H54 (cell line): ENCODE measurements at places on chromosomes 4 and X.
A peak's percentile ranks its signal among the peaks of the same experiment; 100 is the strongest.

GRCh38 chr4:13762130-13762529, 134.6 kb upstream of the BOD1L1 start:
- no peak for DNase-seq

- DNase-seq, result no peak
Measured at GRCh38 chrX:128460835-128461234, 408.6 kb upstream of the ACTRT1 start.

DNA sequence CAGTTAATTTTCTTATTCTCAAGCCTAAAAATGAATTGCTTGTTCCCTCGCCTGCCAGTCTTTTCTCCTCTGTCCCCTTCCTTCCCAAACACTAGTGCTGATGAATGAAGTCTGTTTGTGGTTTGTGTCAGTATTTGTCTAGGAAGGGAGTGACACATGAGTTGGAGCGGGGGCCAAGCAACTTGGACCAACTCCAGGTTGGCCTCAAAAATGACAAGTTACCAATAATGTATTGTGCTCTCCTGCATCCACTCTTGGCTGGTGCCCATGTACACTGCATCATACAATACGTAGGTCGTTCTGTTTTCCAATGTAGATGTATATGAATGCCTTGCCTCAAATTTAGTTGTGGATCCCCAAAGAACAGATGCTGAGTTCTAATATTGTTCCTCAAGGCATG, 223.0 kb upstream of the GPC4 start:
- no peak for DNase-seq

DNA sequence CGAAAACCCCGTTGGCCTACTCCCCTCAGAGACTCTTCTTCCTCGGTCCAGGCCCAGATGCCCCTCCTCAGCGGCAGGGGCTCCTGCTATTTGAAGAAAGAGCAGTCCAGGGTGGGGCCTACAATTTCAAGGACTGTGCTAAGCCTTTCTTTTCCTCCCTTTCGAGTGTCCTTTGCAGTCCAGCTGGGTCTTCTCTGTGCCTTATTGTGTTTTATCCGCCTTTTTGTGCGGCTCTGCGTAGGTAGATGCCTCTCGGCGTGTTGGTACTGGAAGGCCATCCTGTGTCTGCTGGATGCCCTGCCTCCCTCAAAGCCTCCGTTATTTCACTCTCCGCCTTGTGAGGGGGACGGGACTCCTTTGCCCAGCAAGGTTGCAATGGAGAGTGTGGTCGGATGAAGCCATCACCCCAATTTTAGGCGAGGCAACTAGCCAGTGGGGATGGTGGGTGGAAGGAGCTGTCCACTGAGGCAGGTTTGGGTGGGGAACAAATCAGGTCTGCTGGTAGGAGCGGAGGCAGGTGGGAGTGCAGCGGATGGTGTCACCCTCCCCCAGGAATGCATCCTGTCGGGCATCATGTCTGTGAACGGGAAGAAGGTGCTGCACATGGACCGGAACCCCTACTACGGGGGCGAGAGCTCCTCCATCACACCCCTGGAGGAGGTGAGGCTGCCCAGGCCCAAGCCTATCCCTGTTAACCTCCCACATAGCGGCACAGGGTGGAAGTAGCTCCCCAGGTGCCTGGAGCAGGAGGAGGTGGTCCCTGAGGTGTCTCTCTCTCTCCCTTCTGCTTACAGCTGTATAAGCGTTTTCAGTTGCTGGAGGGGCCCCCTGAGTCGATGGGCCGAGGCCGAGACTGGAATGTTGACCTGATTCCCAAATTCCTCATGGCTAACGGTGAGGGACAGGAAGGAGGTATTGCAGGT, 1.3 kb downstream of the GDI1 start:
- no peak for DNase-seq

GRCh38 chr4:56727150-56727549, 46.1 kb upstream of the HOPX start:
- DNase-seq, result no peak

DNA sequence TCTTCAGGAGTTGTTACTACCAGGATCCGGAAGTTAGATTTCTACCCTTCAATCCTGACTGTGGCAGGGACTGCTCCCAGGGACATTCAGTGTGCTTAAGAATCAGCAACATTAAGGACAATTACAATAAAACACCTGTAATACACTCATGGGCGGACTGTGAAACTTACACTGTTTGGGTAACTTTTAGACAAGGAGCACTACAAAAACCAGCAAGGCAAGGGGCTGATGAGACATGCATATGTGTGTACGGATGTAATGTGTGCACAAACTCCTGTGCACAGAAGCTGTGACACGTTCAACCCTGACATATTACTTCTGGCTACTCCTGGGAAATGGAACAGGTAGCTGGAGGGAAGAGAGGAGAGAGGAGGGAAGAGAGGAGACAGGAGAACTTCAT, 75.8 kb downstream of the FAT1 start:
- DNase-seq, result no peak

DNA sequence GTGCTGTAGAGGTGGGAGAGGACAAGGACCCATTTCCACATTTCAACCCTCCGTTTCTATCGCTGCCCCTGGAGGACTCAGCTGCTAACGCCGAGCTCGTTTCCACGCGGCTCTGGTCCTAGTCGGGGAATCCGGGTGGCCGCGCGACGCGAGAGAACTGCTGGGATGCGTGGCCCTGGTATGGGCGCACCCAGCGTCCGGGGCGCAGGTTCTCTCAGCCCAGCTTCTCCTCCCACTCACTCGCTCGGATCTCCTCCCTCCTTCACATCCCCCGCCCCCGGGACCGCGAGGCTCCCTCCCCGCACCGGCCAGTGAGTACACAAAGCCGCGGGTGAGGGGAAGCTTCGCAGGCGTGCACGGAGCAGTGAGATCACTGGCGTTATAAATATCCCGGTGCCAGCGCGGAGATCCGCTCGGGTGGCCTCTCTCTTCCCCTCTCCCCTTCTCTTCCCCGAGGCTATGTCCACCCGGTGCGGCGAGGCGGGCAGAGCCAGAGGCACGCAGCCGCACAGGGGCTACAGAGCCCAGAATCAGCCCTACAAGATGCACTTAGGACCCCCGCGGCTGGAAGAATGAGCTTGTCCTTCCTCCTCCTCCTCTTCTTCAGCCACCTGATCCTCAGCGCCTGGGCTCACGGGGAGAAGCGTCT, at the start of gene FGF5:
Gene FGF5 (plus strand): TSS at position 412 of the 649 bp plus-strand sequence. CDS start 161 bp downstream, at position 573.
- DNase-seq, result peak; percentile 30

- no peak for DNase-seq
Measured at GRCh38 chr4:40888933-40889332, 139.2 kb downstream of the NSUN7 start.

DNA sequence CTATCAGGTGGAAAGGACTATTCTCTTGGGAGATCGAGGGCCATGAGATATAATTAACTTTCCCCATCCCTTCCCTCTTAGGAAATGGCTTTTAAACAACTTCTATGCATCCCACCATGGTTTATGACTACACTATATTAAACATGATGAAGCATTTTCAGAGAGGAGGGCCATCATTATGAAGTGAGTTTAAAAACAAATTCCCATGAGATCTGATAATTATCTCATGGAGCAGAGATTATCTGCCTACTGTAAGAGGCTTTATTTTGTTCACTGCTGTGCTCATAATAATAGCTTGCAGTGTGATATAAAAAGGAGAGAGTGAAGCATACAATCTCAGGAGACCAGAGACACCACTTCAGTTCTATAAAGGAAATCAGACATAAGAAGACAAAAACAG, 330.5 kb upstream of the ZFP42 start:
- DNase-seq, result no peak

GRCh38 chr4:140137671-140138070, 16.3 kb downstream of the MAML3 start:
- no peak for DNase-seq

- DNase-seq, result no peak
Measured at GRCh38 chrX:40414335-40414734, 166.4 kb upstream of the ATP6AP2 start.

- no peak for DNase-seq
Measured at GRCh38 chr4:48467442-48467841, 15.7 kb upstream of the SLC10A4 start.

DNA sequence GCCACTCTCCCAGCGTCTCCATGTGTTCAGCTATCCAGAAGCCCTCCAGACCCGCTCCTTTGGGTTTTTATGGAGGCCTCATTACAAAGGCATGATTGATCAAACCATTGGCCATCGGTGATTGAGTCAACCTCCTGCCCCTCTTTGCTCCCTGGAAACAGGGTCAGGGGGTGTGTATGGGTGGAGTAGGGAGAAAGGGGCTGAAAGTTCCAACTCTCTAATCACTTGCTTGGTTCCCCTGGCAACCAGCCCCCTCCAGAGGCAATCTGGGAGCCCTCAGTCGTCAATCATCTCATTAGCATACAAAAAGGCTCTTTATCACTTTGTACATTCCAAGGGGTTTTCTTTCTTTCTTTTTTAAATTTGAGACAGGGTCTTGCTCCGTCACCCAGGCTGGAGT, 2.3 kb downstream of the TRIM2 start:
- DNase-seq, result no peak

- DNase-seq, result no peak
Measured at GRCh38 chr4:7442574-7443162, 7.9 kb upstream of the PSAPL1 start.

- DNase-seq, result no peak
Measured at GRCh38 chrX:79366873-79367749, at the start of gene ITM2A. Gene ITM2A (minus strand): TSS chrX:79367334. CDS start chrX:79367215, 119 bp downstream.

DNA sequence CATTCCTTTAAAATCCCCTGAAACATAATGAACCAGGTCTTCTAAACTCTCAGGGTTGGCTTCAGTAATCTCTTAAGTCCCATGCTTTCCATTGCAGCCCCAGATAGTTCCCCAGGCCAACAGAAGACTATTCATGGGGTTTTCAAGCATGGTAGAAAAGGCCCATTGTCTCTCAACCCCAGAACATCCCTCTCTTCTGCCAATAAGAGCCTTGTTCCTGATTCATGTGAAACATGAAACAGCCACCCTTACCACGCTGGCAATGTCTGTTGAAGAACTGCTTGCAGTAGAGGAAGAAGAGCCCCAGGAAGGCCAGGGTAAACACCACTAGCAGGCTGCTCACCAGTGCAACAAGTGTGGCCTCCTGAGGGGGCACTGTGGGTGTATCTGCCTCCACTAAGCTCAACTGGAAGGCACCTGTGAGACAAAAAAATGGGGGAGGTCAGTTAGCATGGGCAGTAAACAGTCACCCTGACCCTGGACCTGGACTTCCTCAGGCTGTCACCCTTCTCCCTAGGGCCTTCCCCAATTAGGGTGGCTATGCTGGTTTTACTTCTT, 36.4 kb downstream of the EDA2R start:
- no peak for DNase-seq

GRCh38 chr4:135098061-135098460, 896.5 kb upstream of the PABPC4L start:
- DNase-seq, result no peak

DNA sequence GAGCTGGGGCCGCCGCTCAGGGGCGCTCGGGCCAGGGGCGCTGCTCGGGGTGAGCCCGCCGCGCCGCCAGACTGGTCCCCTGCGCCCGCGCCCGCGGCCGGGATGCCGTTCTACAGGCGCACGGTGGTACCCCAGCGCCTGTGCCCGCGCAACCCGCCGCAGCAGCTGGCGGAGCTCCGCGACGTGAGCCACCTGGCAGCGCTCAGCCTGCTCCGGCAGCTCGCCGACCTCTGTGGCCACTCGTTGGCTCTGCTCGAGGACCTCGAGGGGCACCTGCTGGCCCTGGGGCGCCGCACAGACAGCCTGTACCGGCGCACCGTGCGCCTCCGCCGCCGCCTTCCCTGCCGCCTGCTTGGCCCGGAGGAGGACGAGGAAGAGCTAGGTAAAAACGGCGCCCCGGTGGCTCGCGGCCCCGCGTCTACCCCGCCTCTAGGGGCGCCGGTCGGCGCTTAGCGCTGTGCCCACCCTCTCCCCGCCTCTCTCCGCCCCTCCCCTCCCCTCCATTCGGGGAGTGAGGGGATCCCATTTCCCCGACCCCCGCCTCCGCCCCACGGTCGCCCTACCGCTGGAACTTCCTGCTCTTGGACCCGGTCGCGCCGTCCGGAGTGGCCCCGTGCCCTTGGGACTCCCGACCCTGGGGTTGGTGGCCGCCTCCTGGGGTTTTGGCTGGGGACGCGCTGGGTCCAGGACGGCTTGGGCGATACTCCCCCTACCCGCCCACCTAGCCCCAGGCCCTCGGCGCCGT, 513 bp downstream of the NHSL2 start:
- DNase-seq, result no peak

- no peak for DNase-seq
Measured at GRCh38 chr4:119040261-119040660, 95.4 kb upstream of the MYOZ2 start.

DNA sequence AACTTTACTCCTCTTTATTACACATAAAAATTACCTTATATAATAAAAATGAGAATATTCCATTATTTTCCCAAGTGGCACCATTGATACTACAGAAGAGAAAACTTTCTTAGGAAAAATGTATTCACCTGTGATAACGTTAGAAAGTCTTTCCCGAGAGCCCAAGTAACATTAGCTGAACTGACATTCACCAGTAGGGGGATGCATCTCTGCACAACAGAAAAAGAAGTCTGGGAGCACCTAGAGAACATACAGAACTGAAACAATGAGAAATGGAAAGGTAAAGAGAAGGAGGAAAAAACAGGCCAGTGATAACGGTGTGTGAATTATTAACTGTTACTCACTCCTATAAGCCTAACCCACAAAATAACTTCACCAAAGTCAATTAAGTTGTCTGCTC, 423.3 kb downstream of the CENPC start:
- no peak for DNase-seq

GRCh38 chrX:79559290-79559689, 192.2 kb upstream of the ITM2A start:
- DNase-seq, result no peak

GRCh38 chr4:77623091-77623490, 17.5 kb downstream of the CXCL13 start:
- no peak for DNase-seq

DNA sequence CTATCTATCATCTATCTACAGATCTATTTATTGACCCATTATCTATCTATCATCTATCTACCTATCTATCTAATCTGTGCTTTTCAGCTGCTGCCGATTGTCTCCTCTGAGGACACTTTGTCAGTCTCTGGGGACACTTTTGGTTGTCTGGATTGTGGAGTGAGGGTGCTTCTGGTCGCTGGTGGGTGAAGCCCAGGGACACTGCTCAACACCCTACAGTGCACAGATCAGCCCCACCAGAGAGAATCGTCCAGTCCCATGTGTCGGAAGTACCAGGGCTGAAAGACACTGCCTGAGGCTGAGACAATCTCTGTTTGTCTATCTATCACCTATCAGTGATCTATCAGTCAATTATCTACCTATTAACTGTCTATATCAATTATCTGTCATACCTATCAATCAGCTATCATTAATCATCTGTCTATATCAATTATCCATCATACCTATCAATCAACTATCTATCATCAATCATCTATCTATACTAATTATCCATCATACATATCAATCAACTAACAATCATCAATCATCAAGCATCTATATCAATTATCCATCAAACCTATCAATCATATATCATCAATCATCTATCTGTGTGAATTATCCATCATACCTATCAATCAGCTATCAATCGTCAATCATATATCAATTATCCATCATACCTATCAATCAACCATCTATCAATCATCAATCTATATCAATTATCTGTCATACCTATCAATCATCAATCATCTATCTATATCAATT, 70.0 kb upstream of the PPP2R3B start:
- DNase-seq, result no peak
